Fibroblast of the conjunctiva (primary cell): ENCODE measurements at places on chromosomes 2 and 18.

GRCh38 chr2:152336854-152337510 is 2.0 kb downstream of the FMNL2 start:
- peak; percentile 14 for DNase-seq

- no peak for DNase-seq
These were observed 85.9 kb upstream of the PMAIP1 start for GRCh38 chr18:59813942-59814341.

DNA sequence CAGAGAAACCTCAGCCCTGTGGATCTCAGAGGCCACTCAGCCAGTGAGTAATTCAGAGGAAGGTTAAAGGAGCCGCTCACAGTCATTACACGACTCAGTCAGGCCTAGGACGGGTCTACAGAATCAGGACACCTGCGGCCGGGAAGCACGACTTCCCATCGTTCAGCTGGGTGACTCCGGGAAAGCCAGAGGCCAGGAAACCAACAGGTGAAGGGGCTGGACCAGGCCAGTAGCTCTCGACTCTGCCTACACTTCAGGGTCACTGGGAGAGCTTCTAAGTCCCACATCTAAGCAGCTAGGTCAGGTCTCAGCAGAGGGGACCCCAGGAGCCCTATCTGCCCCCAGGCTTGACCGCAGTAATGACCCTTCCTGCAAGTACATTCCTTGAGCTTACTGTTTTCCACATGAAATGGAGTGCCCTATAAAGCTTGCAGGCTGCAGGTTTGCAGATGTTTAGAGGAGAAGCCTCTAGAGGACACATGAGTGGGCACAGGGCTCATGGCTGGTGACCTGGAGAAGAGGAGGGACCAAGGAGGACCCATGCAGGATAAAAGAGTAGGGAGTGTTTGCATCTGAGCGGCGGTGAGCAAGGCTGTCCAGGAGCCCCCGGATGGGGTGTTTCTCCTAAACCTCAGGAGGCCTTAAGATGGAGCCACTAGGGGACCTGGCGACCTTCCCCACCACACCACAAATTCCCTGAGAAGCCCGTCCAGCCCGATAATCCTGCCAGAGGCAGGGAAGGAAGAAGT is 9.5 kb downstream of the DIPK1C start:
- no peak for DNase-seq

DNA sequence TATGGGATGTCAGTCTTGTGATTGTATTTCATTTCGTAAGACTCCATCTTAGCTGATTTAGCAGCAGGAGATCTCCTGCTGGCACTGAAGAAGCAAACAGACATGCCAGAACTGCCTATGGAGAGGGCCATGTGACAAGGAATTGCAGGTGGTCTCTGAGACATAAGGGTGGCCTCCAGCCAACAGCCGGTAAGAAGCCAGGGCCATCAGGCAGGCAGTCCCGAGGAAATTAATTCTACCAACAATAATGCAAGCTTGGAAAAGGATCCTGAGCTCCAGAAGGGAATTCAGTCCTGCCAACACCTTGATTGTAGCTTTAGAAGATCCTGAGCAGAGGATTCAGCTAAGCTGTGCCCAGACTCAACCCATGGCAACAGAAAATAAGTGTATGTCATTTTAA is 87.1 kb upstream of the DNAJC10 start:
- DNase-seq, result no peak

DNA sequence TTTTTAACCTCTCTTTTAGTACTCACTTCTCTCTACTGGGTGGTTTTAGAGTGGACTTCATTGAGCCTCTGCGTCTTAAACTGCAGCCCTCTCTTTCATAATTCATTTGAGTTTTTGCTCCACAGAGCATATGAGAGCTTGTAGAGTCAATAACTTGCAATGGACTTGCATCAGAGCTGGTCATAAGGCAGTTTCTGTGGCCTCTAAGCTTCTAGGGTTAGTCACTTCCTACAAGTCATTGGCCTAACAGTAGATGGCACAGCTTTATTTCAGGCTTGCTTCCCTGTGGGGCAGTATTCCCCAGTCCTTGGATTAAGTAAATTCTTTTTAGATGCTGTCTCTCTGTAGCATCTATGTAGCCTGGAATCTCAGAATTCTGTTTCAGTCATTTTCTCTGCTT is 1435.7 kb downstream of the LRP1B start:
- DNase-seq, result peak; percentile 72

- no peak for DNase-seq
These were observed 630.4 kb downstream of the EPHA4 start for GRCh38 chr2:220941683-220942082.

GRCh38 chr2:112482309-112483041 is 519 bp downstream of the TTL start:
- no peak for DNase-seq

- DNase-seq, result no peak
These were observed 283.0 kb downstream of the ALPK2 start for GRCh38 chr18:58345875-58346274.

DNA sequence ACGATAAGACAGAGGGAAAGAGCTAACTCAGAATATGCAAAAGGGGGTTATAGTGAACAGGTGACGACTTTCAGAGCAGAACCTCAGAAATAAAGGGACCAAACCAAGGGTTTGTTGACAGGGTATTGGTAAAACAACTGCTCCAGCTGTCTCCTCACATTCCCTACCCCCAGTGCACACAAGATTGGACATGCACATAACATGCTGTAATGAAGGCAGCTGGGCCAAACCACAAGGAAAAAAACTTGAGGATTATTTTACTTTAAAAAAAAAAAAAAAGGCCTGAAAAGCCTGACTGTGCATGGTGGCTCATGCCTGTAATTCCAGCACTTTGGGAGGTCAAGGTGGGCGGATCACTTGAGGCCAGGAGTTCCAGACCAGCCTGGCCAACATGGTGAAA is 3.5 kb downstream of the RBM43 start:
- DNase-seq, result peak; percentile 65

- no peak for DNase-seq
These were observed 77.2 kb upstream of the HPCAL1 start for GRCh38 chr2:10225291-10226037.

GRCh38 chr18:55179835-55180234 is 220.6 kb upstream of the CCDC68 start:
- DNase-seq, result peak; percentile 27

GRCh38 chr2:64522843-64523428 is 1.2 kb upstream of the AFTPH start:
- DNase-seq, result peak; percentile 83

- DNase-seq, result no peak
These were observed 33.6 kb downstream of the INPP5D start for GRCh38 chr2:233093721-233094120.
